ENCODE measurements at places on chromosomes 3 and 15.

DNA sequence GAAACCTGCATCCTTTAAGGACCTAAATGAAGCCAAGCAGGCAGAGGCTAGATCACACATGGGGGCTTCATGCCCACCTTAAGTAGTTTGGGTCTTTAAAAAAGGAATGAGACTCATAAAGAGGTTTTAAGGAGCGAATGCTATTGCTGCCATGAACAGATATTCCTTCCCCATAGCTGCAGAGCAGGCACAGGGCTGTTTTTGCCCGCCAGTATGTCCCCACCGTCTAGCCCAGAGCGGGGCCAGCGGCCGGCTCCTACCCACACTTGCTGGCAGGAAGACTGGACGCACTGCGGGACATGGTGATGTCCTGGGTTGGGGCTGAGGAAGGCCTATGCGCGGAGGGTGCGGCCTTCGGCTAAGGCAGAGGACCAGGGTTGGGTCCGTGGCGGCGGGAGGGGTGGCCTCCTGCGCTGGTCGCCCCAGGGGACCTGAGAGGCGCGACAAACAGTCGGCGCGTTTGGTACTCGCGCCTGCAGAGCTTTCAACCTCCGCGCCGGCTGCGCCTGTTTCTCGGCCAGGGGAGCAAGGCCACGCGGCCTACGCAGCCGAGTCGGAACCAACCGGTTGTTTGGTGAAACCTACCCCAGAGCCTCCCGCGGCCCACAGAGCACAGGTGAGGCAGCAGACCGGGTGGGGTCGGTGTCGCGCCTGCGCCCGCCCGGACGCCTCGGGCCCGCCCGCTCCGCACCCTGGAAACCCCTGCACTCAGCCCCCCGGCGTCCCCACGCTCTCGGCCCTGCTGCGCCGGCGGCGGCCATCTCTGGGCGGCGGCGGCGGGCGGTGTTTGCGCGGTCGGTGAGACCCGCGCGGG, at the start of gene FAIM:
Gene FAIM (plus strand): TSS at position 450 of the 814 bp plus-strand sequence. CDS start 10,956 bp downstream, outside the sequence.
- no peak for DNase-seq

GRCh38 chr3:126119008-126119675, 35.2 kb upstream of the SLC41A3 start:
- no peak for DNase-seq

DNA sequence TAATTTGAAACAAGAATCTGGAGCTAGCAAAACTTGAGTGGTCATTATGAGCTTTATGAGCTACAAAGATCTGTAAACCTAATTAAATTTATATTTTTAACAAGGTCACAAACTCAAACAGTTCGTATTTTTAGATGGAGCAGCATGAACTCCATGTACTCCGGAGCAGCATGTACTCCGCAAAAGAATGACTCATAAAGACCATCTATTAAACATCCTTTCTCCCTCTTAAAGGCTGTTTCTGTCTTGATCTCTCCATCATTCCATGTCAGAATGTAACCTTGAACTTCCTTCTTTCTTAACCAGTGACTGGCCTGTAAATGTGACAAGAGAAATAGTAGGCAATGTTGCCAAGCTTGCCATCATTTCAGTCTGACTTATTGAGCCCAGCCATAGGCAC, 696.9 kb downstream of the ZNF385D start:
- DNase-seq, result no peak

- no peak for DNase-seq
Measured at GRCh38 chr15:32981536-32981935, 213.0 kb downstream of the FMN1 start.

- no peak for DNase-seq
Measured at GRCh38 chr15:83565553-83566159, 88.3 kb upstream of the ADAMTSL3 start.

Data from non-pigmented ciliary epithelial cell (primary cell).